ENCODE measurements at places on chromosomes 4 and X.
A peak's percentile ranks its signal among the peaks of the same experiment; 100 is the strongest.

GRCh38 chr4:171721937-171722336 lies 91.3 kb upstream of the GALNTL6 start:
- no peak for DNase-seq

- DNase-seq, result no peak
These were observed 133.6 kb upstream of the RASGEF1B start for GRCh38 chr4:81605271-81605670.

GRCh38 chr4:77815636-77816035 lies 3.5 kb downstream of the CNOT6L start:
- no peak for DNase-seq

- no peak for DNase-seq
These were observed 239.6 kb downstream of the PPP1R2C start for GRCh38 chrX:42538405-42538804.

DNA sequence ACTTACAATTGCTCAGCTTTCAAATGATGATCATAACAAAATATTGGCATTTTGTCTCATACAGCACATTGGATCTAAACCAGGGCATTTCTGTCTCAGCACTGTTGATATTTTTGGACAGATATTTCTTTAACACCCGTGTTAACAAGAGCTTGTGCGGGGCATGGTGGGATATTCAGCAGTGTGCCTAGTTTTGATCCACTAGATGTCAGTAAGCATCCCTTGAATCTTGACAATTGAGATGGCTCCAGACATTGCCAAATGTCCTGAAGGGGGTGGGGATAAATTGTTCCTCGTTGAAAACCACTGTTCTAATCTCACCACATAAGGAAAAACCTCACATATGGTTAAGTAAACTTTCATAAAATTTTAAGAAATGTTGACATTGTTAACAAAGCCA lies 806.3 kb downstream of the STIM2 start:
- no peak for DNase-seq

- DNase-seq, result no peak
These were observed 761.4 kb downstream of the CCSER1 start for GRCh38 chr4:90888571-90888970.

DNA sequence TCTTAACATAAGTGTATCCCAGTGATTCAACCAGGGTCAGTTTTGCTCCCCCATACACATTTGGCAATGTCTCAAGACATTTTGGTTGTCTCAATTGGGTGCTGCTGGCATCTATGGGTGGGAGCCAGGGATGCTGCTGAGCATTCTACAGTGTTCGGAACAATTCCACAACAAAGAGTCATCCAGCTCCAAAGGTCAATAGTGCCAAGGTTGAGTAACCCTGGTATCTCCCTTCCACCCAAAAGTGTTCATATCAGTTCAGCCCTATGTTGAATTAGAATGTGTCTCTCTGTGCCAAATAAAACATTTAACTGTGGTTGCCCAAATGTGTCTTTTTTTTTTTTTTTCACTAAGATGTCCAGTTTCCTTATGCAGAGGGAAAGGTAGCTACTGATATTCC lies 129.4 kb upstream of the RAI2 start:
- no peak for DNase-seq

- peak; percentile 64 for DNase-seq
These were observed 63.2 kb downstream of the HHIP start for GRCh38 chr4:144709159-144709558.

- no peak for DNase-seq
These were observed 194.0 kb upstream of the MAB21L2 start for GRCh38 chr4:150387981-150388380.

DNA sequence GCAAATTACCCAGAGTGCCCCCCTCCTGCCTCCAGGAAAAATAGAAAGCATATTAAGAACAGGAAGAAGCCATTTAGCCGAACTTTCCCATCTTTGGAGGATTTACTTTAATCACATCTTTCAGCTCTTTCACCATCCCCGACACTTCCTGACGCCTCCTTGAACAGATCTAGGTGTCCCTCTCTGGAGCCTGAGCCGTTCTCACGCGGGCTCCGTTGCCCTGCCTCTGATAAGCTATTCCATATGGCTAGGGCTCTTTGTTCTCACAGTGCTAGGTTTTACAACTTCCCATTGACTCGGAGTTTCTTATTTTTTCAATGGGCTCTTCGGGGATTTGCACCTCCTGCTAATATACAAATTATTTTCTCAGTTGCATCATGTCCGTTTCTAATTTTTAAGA lies 82.1 kb upstream of the GPC4 start:
- DNase-seq, result no peak

DNA sequence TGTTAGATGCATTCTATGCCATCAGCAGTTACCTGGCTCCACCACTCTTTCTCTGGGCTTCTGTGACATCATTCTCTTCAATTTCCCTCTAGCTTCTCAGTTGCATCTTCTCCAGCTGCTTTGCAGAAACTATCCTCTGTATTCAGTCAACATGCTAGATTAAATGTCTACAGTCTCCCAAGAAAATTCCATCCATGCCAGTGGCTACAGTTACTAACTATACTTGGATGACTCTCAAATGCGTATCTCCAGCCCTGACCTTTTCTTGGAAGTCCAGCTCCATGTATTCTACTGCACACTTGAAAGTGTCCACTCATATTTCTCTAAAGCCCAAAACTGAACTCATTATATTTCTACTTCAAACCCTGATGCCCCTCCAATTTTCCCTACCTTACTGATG lies 232.3 kb upstream of the TENM3 start:
- peak; percentile 4 for DNase-seq

DNA sequence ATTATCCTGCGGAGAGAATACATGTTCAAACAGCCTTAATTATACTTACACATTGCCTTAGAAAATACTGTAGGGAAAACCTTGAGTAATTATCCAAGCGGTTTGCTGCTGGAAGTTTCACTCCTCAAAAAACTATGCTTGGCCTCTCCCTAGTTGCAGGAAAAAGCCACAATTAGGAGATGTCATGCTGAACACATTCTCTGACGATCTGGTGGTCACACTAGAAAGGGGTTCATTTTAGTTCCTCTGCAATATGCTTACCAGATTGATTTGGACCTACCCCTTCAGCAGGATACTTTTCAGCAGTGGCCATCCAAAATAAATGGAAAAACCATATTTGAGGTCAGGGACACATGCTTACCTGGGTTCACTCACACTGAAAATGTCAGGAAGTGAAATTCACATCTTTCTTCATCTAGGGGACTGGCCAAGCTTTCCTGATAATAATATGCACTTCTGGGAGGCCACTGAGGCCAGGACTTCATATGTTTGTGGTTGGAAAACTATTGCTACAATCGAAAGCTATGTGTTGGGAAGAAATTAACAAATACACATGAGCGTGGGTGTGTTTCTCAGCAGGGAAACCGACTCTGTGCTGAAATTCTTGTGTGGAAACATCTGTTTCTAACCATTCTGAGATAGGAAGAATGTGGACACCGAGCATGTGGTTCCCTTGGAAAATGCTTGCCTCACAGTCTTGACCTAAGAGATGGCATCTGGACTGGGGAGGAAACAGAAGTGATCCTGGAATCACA lies 68.8 kb downstream of the ATXN3L start:
- peak; percentile 78 for DNase-seq

All from AG04450 (cell line).